SHP77 (cell line): ENCODE measurements at places on chromosomes 6 and 20.

GRCh38 chr20:38704136-38704535 is 20.1 kb upstream of the SLC32A1 start:
- no peak for DNase-seq

DNA sequence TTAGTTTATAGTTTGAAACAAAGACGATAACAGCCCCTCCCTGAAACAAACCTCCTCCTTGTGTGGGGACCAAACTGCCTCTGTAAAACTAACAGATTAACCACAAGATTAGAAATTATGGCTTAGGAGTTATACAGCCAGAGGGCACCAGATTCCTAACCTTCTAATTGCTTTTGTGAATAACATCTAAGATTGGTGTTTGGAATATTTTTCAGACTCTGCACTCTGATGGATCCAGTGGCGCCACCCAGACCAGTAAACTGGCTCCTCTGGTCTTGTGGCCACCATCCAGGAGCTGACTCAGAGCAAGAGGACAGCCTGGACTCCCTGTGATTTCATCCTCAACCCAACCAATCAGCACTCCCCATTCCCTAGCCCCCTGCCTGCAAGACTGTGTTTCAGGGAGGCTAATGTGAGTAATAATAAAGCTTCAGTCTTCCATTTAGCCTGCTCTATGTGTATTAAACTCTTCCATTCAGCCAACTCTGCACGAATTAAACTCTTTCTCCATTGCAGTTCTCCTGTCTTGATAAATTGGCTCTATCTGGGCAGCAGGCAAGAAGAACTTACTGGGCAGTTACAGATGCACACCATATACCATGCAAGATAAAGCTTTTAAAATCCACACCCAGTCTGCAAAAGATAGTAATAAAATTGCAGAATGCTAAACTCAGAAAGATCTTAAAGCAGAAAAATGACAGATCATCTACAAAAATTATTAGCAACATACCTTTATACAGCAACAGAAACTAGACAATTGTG is 58.5 kb upstream of the SLC22A16 start:
- DNase-seq, result no peak

GRCh38 chr20:63416631-63417030 is 55.5 kb upstream of the CHRNA4 start:
- no peak for DNase-seq

DNA sequence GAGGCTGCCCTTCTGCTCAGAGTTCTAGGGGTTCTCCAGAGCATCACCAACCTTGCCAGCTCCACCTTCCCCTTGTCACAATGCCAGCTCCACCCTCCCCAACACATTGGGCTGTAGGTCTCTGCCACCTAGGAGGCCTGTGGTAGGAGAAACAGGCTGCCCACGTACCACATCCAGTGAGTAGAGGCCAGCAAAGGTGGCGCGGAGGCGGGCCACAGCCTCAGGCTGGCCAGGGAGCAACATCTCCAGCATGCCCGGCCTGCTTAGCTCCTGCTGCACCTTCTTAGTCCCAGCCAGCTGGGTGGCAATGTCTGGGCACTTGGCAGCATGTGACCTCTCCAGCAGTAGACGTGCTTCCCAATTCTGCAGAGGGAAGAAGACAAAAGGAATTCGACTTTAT is 23.8 kb downstream of the GSS start:
- no peak for DNase-seq

DNA sequence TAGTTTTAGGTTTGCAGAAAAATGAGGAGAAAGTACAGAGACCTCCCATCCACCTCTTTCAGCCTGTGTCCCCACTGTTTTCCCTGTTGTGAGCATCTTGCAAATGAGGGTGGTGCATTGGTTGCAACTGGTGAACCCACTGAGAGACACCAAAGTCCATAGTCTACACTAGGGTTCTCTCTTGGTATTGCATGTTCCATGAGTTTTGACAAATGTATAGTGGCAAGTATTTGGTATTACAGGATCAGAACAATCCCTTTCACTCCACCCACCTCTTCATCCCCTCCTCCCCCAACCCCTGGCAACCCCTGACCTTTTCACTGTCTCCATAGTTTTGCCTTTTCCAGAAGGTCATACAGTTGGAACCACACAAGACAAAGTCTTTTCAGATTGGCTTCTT is 20.1 kb downstream of the ZNF831 start:
- DNase-seq, result no peak

- no peak for DNase-seq
Observed at GRCh38 chr6:167781066-167781767, 45.5 kb upstream of the AFDN start.

DNA sequence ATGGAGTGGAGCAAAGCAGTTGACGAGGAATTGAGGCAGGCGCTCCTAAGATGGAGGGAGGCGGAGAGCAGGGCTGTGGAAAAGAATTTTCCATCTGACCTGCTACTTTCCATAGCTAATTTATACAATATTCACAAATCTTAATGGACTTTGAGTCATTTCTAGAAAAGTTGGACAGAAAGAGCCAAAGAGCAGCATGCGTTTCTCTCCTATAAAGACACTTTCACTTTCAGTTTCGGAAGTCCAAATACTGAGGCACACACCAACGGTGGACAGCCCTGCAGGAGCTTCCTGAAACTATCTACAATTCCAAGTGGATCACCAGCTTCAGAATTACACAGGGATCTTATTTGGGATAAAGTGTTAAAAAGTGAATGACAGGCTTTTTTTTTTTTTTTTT is 43.5 kb downstream of the PANK2 start:
- DNase-seq, result no peak

DNA sequence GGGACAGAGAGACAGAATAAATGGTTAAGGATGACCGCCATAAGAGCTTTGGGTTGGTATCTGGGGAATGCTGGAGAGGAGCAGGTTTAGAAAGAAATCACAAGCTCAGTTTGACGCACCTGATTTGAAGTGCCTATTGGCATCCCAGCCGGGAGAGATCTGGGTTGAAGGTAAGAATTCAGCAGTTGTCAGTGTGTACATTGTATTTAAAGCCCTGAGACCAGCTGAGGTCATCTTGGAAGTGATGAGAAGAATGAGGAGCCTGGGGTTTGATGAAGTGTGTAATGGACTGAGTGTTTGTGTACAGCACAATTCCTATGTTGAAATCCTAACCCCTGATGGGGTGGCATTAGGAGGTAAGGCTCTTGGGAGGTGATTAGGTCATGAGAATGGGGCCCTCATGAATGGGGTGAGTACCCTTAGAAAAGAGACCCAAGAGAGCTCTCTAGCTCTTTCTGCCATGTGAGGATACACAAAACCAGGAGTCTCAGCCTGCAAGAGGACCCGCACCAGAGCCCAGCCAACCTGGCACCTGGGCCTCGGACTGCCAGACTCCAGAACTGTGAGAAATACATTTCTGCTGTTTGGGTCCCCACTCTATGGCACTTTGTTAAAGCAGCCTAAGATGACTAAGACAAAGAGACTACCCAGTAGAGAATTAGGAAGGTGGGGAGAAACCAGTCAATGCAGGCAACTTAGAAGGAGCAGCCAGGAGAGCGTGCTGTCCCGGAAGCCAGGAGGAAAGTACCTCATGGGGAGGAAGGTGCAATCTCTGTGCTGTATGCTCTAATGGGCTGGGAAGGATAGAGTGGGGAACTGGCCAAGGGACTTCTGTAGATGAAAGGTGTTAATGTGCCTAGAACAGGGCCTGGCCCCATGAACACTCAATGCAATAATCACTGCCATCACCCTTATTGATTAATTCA is 133.7 kb upstream of the SLC24A3 start:
- DNase-seq, result no peak

GRCh38 chr6:27156874-27157458 is 90.5 kb upstream of the PRSS16 start:
- DNase-seq, result no peak

DNA sequence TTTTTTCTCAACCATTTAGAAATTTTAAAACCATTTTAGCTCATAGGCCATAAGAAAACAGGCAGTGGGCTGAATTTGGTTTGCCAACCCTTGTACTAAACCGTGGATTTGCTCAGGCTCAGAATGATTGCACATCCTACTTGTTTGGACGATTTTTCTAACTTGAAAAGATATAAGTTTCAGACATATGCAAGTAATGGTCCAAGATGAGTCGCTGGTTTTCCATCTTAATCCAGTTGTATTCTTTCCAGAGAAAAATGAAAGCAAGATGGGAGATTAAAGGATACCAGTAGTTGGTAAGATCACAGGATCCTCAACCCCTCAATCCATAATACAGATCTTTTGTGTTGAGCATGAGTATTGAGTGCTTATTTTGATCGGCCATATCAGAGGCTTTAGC is 250.9 kb downstream of the TINAG start:
- DNase-seq, result no peak

- no peak for DNase-seq
Observed at GRCh38 chr20:20733943-20734342, 21.5 kb upstream of the RALGAPA2 start.

DNA sequence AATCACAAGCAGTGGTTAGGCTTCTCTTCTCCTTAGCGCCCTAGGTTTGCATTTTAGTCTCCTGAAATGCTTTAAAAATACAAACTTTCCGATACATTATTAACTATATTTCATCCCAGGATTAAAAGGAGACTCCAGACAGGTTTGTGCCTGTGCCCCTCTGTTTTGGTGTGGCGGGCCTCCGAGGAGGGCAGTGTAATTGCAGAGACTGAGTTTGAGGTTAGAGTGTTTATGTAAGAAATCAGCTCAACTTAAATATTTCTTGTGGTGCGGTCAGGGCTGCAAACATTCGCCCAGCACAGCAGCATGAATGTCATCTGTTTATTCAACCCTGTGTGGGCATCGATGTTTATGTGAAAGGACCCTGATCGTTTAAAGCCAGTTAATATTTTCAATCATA is 130.4 kb upstream of the AKAP12 start:
- no peak for DNase-seq

- no peak for DNase-seq
Observed at GRCh38 chr20:49831770-49832631, 19.4 kb downstream of the SLC9A8 start.

DNA sequence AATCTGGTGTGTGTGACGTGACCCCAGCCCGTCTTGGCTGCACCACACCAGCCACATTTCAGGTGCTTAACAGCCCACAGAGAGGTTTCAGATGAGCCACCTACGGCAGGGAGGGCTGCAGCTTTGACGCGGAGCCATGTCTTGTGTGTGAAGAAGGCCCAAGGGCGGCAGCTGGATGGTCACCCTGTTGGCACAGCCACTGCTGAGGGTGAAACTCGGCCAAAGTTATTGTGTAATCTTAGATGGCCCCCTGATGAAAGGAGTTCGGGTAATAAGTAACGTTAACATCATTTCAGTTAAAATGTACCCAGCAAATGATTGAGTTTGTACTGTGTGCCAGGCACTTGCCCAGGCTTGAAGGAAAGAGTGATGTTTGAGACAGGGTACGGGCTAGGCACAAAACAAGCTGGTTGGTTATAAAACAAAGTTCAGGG is 97.2 kb downstream of the SSR1 start:
- no peak for DNase-seq

DNA sequence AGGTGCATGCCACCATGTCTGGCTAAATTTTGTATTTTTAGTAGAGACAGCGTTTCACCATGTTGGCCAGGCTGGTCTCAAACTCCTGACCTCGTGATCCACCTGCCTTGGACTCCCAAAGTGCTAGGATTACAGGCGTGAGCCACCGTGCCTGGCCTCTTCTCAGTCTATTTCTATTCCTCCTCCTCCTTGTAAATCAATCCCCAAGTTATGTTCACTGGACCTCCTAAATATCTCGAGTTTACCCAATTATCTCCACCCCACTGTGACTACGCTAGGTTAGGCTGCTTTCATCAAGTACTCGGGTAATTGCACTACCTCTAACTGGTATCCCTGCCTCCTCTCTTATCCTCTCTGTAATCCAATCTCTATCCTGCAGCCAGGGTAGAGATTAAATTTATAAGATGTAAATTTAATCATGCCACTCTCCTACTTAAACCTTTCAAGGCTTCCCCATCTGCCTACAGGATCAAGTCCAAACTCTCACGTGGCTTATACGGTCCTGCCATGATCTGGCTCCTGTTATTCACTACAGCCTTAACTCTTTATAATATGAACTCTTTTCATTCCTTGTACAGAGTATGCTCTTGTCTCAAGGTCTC is 837 bp upstream of the MAD2L1BP start:
- DNase-seq, result no peak

GRCh38 chr6:20013066-20013861 is 176.1 kb downstream of the ID4 start:
- DNase-seq, result no peak

- no peak for DNase-seq
Observed at GRCh38 chr6:154923199-154923869, 71.8 kb upstream of the TIAM2 start.

- DNase-seq, result peak; percentile 51
Observed at GRCh38 chr20:7770046-7770445, 170.2 kb downstream of the HAO1 start.

DNA sequence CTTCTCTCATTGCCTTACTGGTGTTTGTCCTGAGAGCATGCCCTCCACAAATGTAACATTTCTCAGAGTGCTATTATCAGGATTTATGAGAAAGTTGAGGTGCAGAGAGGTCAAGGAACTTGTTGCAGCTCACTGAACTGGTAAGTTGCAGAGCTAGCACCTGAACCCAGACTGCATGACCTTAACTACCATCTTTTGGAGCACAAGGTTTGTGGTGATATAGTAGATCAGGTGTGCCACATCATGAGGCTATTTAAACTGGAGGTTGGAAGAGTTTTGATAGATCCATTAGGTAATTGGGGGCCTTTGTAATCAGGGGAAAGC is 112.0 kb upstream of the CITED2 start:
- no peak for DNase-seq

GRCh38 chr6:29964518-29964886 is 22.2 kb downstream of the HLA-A start:
- DNase-seq, result no peak

DNA sequence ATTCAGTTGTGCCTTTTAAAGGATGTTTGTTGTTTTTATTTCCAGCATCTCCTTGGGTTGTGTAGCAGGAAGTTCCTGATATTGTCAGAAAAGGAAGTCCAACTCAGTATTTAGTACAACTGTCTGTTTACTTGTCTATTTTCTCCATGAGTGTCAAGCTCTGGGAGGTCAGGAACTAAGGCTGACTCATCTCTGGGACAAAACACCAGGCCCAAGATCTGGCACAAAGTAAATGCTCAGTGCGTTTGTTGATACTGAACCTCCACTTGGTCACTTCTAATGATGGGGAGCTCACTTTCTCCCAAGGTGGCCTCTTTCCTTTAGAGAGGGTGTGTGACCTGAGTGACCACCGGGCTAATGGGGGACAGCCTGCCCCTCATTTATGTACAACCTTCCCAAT is 12.6 kb upstream of the PIGU start:
- no peak for DNase-seq

DNA sequence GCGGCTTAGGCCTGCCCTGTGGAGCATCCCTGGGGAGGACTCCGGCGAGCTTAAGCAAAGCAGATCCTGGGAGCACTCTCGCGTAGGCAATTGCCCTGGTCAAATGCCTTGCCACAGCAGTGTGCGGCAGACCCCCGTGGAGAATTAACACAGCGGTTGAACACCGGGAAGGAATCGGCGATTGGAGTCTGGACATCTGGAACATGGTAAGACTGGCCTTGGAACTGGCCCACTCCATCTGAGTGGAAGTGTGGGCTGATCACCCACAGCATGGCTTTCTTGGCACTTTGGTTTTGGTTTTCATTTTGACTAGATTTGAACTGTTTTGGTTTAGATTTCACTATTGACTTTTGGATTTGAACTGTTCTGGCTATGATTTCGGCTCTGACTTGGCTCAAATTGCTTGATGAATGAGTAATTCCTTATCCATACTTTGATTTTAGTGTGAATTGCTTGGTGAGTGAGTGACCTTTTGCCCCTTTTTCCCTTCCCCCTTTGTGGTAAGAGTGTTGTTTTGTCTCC is 300.7 kb downstream of the RNGTT start:
- no peak for DNase-seq

GRCh38 chr6:108027056-108027455 is 47.5 kb downstream of the OSTM1 start:
- DNase-seq, result no peak

- DNase-seq, result peak; percentile 15
Observed at GRCh38 chr6:133184798-133185372, 56.3 kb upstream of the EYA4 start.
